T-helper 17 cell (primary cell): ENCODE measurements at places on chromosomes 6 and 20.

- DNase-seq: no peak
Measured at GRCh38 chr6:125872259-125872921, 81.6 kb downstream of the NCOA7 start.

GRCh38 chr6:30885481-30885998, 1.2 kb downstream of the DDR1 start:
- DNase-seq: no peak

DNA sequence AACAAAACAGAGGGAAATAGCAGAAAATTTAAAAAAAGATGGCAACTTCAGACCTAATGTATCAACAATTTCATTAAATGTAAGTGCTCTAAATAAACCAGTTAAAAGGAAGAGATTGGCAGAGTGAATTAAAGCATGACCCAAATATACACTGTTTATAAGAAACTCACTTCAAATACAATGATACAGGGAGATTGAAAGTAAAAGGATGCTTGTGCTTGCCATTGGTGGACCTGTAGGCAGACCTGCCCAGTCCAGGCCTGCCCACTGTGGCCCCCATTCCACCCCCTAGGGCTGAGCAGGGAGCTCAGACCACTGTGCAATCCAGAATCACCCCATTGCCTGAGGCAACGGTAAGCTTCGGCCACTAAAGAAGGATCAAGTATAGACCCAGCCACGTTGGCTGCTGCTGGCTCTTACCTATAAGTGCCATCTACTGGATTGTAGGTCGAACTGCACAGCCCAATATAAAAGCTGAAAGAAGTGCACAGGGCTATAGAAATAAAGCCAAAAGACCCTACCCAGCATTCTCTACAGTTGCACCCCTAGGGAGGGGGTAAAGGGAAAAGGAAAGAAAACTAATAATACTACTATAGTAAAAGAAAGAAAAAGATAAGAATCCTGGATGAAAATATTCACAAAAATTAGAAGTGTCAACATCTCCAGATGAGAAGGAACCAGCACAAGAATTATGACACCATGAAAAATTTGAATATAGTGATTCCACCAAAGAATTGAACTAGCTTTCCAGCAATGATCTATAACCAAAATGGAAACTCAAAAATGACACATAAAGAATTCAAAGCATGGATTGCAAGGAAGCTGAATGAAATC, 36.1 kb downstream of the PSMB1 start:
- no peak for DNase-seq

- DNase-seq: no peak
Measured at GRCh38 chr20:63461104-63461763, 11.2 kb downstream of the KCNQ2 start.

GRCh38 chr20:33532753-33533459, 43.0 kb downstream of the CBFA2T2 start:
- no peak for DNase-seq

DNA sequence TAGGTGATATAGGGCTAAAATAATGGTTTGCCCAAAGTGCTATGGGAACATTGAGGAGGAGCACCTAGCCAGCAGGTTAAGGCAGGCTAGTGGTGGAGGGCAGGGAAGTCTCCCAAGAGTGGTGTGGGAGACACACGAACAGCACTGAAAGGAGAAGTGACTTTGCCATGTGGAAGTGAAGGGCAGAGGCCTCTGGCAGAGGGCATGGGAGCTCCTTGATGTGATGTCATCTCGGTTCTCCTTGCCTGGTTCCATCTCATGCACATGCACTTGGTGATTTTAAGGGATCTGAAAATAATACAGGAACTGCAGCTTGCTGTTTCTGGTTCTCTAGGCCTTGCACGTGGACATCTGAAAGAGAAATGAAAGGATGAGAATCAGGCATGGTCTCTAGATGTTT, 4.7 kb upstream of the MAP3K4 start:
- DNase-seq: no peak

DNA sequence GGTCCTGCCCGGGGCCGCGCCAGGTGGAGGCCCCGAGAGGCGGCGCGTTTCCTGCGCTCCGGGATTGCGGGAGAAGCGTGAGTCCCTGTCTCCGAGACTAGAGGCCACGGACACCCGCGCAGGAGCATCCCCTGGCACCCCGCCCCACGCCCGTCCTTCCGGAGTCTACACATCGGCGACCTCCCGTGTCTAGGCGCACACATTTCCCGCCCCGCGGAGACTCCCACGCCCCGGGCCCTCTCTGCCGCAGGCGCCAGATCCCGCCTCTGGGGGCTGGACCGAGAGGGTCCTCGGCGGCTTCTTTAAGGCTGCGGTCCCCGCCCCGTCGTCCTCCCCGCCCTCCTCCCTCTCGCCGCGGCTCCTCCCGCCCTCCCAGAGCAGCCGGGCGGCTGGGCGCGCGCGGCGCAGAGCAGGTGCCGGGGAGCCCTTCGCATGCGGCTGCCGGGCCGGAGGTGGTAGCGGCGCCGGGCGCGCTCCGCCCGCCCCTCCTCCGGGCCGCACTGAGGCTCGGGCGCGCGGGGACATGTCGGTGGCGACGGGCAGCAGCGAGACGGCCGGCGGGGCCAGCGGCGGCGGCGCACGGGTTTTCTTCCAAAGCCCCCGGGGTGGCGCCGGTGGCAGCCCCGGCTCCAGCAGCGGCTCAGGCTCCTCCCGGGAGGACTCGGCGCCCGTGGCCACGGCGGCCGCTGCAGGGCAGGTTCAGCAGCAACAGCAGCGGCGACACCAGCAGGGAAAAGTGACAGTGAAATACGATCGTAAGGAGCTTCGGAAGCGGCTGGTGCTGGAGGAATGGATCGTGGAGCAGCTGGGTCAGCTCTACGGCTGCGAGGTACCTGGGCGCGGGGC, at the start of gene PPP1R14C:
TSS of gene PPP1R14C (plus strand) at position 375 of the 846 bp plus-strand sequence. CDS start at position 524, 149 bp downstream.
- DNase-seq: no peak

GRCh38 chr20:31674895-31675827, 37.4 kb downstream of the COX4I2 start:
- DNase-seq: peak; percentile 25
